Fibroblast of pulmonary artery (primary cell): ENCODE measurements at places on chromosomes 11 and 22.

DNA sequence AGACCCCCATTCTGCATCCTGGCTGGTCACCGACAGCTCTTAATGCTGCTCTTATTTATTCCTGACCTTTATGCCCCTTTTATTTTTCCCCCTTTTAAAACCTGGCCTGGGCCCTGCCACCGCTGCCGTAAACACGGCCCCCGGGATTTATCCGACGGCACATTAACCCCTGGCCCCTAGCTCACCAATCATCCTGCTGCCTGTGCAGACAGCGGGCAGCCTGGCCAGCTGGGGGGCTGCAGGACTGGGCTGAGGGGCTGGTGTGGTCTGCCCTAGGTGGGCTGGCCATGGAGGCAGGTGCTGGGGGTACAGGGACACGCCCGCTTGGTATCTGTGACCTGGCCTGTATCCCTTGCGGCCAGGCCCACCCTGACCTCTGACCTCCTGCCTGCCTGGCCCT, 21.4 kb upstream of the FLRT1 start:
- DNase-seq = no peak

GRCh38 chr11:19721176-19721575, 8.5 kb downstream of the NAV2 start:
- no peak for DNase-seq

DNA sequence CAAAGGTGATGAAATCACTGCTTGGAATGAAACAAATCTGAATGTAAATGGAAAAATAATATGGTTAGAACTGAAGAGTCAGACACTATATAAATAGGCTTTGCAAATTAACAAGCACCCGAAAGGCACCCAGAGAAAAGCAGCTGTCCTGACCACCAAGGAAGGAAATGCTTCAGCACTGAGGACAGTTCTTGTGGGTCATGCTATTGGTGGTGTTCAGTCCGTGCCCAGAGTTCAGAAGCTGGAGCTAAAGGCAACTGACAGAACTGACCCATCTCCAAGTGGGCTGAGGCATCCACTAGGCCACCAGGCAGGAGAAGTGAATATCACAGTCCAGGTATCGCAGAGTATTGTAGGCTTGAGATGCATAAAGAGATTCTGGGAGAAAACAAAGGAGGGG, 208.9 kb downstream of the OPCML start:
- DNase-seq = no peak

- DNase-seq = peak; percentile 72
These were observed 347.9 kb upstream of the NCAM1 start for GRCh38 chr11:112613051-112613972.

- no peak for DNase-seq
These were observed 252.6 kb downstream of the BRD1 start for GRCh38 chr22:49574881-49575702.

DNA sequence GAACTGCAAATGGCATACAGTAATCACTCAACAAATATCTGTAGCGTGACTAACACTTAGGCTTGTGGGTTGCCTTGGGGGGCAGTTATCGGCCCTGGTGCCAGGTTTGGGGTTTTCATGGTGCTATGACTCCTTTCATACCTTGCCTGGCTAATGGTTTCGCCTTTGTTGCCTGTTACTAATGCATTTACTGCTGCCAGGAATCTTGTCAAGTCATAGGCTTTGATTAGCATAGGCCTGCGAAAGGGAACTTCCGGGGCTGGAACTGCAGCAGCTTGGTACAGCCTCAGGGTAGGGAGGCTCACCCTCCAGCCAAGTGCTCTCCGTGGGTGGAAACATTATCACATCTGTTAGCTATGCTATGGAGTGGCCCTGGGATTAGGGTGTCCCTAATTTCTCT, 13.2 kb downstream of the SLC25A18 start:
- peak; percentile 80 for DNase-seq

GRCh38 chr22:44224166-44224565, 43.4 kb downstream of the PARVG start:
- no peak for DNase-seq

DNA sequence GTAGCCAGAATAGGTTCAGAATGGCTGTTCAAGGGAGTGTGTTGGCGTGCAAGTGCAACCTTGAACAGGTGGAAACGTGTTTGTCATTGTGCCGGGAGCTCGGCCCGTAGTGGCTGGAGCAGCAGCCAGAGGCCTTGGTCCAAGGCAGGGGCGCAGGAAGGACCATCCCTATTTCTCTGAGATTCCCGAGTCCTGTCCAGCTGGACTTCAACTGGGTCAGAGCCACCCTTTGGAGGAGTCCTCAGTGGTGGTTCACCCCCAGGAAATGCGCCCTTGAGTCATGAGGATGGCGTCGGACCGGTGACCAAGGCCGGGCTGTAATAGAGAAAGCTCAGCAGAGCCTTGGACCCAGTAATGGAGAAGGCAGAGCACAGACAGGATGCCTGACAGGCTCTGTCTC, 1402.0 kb downstream of the BRD1 start:
- DNase-seq = no peak

- DNase-seq = no peak
These were observed 4.3 kb downstream of the RGL4 start for GRCh38 chr22:23695141-23695540.

DNA sequence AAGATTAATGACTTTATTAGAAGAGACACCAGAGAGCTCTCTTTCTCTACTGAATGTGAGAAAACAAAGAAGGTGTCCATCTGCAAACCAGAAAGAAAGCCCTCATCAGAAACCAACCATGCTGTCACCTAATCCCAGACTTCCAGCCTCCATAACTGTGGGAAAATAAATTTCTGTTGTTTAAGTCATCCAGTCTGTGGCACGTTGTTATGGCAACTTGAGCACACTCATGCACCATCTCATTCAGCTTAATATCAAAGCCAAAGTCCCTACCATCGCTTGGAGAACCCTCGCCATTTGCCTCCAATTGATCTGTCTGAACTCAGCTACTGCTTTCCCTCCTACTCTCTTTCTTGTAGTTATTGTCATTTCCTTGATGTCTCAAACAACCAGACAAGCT, 766.1 kb upstream of the ARHGAP42 start:
- no peak for DNase-seq

- no peak for DNase-seq
These were observed 1342.3 kb downstream of the TBC1D22A start for GRCh38 chr22:48104766-48105165.

DNA sequence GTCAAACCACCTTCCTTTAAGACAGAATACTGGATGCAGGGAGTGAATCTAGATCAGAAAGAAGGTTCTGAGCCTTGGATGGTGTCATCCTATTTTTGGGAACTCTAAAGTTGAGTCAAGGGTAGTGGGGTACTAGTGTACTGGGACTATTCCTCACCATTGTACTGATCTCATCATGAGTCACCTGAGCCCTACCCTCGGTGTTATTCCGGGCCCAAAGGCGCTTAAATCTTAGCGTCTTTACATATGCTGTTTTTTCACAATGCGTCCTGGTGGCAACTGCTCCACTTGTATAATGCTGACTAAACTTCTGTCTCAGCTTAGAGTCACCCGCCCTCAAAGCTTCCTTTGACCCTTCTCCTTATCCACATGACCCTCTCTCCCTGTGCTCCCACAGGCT, 25.3 kb upstream of the PATE1 start:
- DNase-seq = no peak

DNA sequence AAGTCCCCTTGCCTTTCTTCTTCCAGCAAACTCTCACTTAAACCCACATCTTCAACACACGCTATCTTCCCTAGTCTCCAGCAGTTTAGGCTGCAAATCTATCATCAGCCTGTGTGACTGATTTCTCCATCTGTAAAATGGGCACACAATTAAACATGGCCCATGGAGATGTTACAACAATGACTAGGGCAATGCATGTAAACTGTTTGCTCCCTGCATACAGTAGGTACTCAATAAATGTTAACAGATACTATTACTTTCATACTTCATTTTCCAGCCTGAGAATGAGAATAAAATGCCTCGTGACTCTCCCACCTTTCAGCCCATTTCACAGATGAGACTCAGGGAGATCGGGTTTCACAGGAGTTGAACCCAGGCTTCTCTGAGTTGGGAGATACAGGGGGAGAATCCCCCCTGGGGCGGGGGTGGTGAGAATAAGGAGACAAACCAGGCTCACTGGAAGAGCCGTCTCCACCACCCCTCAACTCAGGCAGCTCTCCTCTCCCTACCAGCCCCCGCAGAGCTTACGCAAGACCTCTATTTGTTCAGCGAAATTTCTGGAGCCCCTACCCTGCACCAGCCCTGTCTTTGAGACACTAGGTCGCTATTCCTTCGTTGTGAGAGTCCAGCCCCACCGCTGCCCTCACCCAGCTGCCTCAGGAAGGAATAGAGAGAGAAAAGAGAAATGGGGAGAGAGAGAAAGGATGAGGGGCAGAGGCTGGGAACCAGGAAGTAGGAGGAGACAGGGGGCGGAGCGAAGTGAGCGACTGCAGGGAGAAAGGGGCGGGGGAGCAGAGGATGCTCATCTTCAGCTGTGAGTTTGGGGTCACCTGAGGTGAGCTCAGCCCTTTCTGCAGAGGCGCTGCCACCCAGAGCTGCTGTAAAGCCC, 42.1 kb upstream of the KLHL35 start:
- peak; percentile 61 for DNase-seq

- no peak for DNase-seq
These were observed 9.7 kb downstream of the MN1 start for GRCh38 chr22:27791859-27792241.

- no peak for DNase-seq
These were observed 222.6 kb upstream of the CCDC90B start for GRCh38 chr11:83508804-83509203.

GRCh38 chr11:111719379-111719778, 46.8 kb downstream of the PPP2R1B start:
- DNase-seq = no peak

- no peak for DNase-seq
These were observed 60.9 kb downstream of the PARVA start for GRCh38 chr11:12438291-12438690.

DNA sequence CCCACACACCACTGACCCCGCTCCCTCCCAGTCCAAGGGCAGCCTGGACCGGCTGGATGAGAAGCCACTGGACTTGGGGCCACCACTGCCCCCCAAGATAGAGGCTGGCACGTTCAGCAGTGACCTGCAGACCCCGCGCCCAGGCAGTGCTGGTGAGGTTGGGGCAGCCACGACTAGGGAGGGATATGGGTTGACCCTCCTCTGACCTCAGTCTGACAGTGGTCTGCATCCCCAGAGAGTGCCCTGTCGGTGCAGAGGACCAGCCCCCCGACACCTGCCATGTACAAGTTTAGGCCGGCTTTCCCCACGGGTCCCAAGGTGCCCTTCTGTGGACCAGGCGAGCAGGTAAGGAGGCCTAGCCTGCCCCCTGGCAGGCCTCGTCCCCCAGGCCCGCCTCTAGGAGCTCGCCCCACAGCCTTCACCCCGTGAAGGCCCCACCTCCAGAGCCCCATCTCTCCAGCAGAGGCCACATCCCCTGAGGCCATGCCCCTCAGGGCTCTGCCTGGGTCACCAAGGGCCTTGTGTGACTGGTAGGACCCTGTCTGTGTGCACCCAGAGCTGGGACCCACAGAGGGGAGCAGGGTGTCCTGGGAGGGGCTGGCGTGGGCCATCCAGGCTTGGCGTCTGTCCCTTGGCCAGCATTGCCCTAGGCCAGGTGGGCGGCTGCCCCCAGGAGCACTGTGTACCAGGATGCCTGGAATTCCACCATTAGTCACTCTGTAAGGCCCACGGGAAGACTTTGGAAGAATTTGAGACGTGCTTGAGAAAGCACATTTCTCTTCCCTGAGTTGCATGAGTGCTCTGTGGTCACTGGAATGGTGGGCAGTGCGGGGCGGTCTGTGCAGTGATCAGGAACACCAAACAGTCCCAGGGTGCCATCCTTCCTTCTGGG, 9.4 kb downstream of the CCDC188 start:
- peak; percentile 43 for DNase-seq

- peak; percentile 18 for DNase-seq
These were observed 10.5 kb downstream of the FGF3 start for GRCh38 chr11:69808667-69809086.

DNA sequence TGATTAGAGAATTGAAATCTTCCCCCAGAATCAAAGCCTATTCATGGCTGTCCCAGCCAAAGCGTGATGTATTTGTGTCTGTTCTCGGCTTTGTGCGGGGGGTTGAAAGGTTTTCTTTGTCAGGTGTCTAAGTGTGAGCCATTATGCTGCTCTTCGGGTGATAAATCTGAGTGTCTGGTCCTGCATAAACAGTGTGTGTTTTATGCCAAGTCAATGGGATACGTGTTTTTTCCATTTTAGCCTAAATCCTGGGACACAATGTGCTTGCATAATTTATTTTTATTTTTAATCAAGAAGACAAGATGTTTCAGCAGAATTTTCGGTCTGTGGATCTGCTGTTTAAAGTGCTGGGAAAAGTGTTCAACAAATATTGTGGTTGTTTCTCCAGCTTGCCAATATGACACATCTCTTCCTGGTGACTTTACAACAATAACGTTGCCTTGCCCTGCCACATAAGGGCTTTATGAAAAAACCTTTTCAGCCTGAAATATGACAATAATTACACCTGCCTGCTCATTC, 267.8 kb downstream of the TBC1D22A start:
- no peak for DNase-seq

DNA sequence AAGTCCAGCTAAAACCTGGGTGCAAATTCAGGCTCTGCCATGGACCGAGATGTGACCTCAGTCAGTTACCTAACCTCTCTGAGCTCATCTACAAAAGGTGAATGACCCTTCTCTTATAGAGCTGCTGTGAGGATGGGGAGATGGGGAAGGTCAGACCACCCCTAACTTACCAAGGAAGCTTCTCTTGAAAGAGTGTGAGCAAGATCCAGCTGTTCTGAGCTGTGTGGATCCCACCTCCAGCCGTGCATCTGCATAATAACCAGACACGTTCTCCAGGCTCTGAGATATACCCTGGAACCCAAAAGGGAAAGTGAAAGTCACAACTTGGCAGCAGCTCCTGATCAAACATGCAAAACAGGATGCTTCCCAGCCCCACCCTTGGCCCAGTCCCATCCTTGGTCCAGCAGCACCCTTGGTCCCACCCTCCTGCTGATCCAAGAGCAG, at the start of gene APOL3:
TSS of gene APOL3 (minus strand) at position 257 of the 444 bp plus-strand sequence. CDS start 11,700 bp downstream, outside the sequence.
- DNase-seq = peak; percentile 73

DNA sequence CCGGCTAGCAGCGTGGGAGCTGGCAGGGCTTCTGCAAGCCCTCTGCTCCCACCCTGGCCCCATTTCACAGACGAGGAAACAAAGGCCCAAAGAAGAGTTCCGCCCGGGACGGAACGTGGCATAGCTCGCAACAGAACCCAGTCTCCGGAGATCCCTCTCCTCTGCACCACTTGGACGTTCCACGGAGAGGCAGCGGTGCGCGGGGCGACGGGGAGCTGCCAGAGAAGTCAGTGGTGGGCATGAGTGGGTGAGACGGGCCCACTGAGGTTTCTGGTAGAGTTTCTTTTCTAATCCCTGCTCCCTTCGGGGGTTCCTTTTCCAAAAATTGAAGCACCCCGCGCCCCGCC, 554 bp upstream of the NECTIN1 start:
- no peak for DNase-seq

DNA sequence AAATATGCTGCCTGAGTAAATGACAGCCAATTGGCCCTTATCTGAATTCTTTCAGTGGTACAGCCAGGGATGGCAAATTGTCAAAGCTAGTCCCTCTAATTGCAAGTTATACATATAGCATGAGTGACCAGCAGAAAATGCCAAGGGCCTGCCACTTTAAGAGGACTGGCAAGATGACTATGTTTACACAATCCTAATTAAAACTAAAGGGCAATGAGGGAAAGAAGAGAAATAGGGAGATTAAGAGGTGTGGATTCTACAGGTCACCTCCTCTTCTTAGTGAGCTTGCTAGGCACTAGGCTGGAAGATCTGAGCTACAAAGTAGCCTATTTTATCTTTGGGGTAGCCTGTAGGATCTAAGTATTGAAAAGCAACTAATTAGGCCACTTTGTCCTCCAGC, 13.5 kb downstream of the NUMA1 start:
- no peak for DNase-seq

GRCh38 chr11:69572233-69572860, 68.6 kb upstream of the CCND1 start:
- DNase-seq = no peak
